Motor neuron (in vitro differentiated cells): ENCODE measurements at places on chromosomes 6 and 20. TPM values are rescaled to one million over a fixed set of nuclear protein-coding genes. Genes with fewer than 3 reads are reported as not detected.

The C6orf58 gene
- not detected in 2 replicates for total RNA-seq

The MAPK14 gene
- total RNA-seq = 17.3 and 17.8 TPM in 2 replicates

The BPHL gene
- total RNA-seq = 14.3 and 17.0 TPM in 2 replicates

The RIPOR3 gene
- 2.5 and 2.9 TPM in 2 replicates for total RNA-seq

The RBPJL gene
- not detected in 2 replicates for total RNA-seq
